ENCODE measurements at places on chromosomes 11 and 22. TPM values are rescaled to one million over a fixed set of nuclear protein-coding genes. Genes with fewer than 3 reads are reported as not detected.

DNA sequence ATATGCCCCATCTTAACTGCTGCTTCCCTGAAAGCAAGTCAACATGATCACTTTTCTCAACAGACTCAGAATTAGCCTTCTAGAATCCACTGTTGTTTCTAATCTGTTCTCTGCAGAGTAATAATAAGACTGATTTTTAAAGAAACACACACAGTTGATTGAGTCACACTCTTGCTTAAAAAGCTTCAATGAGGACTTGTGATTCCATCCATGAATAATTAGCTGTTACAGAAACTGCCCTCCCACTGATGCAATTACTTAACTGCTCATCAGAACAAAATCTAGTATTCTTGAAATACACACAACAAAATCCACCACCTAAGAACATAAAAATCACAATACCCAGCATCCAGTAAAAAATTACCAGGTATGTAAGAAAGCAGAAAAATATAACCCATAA is 100.5 kb upstream of the TIMP3 start:
- no peaks in the 10 kb centered on the region for H3K4me1 ChIP-seq
- no peaks in the 10 kb centered on the region for H3K27me3 ChIP-seq
- H3K27ac ChIP-seq, result no peak overlapping the region
- DNase-seq, result no peak
- no peak overlapping the region for H3K4me3 ChIP-seq
- H3K36me3 ChIP-seq, result no peaks in the 10 kb centered on the region

TCN1 gene
- total RNA-seq, result not detected

GRCh38 chr11:5596607-5597201 is at the start of gene TRIM6:
Gene TRIM6, plus strand, starts transcription at chr11:5596637. Its CDS starts 261 bp downstream, at chr11:5596898.
- peak; percentile 81 for DNase-seq
- no peaks in the 10 kb centered on the region for H3K27me3 ChIP-seq
- H3K27ac ChIP-seq, result peak within 1 kb of the TSS; percentile 81
- no peaks in the 10 kb centered on the region for H3K36me3 ChIP-seq
- peak within 1 kb of the TSS; percentile 79 for H3K4me3 ChIP-seq

GRCh38 chr11:3153291-3153861 is 11.7 kb downstream of the OSBPL5 start:
- H3K27ac ChIP-seq, result peak overlapping the region; percentile 80
- DNase-seq, result no peak
- peaks cover 82% of the 10 kb centered on the region for H3K4me1 ChIP-seq
- H3K36me3 ChIP-seq, result peaks cover 5% of the 10 kb centered on the region
- peak overlapping the region; percentile 24 for H3K4me3 ChIP-seq

GRCh38 chr22:50048061-50048765 is 9.9 kb downstream of the TTLL8 start:
- no peaks in the 10 kb centered on the region for H3K36me3 ChIP-seq
- no peaks in the 10 kb centered on the region for H3K4me1 ChIP-seq
- H3K4me3 ChIP-seq, result no peak overlapping the region
- H3K27me3 ChIP-seq, result peaks cover 22% of the 10 kb centered on the region
- no peak overlapping the region for H3K27ac ChIP-seq

ARL2 gene
- 118 TPM for total RNA-seq
